NCI-H2029 (cell line): ENCODE measurements at places on chromosomes 2 and 18.
A peak's percentile ranks its signal among the peaks of the same experiment; 100 is the strongest.

GRCh38 chr2:11872948-11873269 is 126.5 kb downstream of the LPIN1 start:
- DNase-seq = no peak

DNA sequence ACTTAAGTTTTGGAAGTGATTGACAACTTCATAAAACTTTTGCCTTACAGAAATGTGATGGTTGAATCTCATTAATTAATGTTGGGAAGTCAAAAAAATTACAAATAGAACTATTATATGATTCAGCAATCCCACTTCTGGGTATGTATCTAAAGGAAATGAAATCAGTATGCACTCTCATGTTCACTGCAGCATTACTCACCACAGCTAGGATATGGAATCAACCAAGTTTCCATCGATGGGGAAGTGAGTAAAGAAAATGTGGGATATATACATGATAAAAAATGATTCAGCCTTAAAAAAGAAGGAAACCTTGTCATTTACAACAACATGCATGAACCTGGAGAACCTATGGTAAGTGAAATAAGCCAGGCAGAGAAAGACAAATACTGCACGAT is 112.4 kb upstream of the WDR75 start:
- DNase-seq = no peak

DNA sequence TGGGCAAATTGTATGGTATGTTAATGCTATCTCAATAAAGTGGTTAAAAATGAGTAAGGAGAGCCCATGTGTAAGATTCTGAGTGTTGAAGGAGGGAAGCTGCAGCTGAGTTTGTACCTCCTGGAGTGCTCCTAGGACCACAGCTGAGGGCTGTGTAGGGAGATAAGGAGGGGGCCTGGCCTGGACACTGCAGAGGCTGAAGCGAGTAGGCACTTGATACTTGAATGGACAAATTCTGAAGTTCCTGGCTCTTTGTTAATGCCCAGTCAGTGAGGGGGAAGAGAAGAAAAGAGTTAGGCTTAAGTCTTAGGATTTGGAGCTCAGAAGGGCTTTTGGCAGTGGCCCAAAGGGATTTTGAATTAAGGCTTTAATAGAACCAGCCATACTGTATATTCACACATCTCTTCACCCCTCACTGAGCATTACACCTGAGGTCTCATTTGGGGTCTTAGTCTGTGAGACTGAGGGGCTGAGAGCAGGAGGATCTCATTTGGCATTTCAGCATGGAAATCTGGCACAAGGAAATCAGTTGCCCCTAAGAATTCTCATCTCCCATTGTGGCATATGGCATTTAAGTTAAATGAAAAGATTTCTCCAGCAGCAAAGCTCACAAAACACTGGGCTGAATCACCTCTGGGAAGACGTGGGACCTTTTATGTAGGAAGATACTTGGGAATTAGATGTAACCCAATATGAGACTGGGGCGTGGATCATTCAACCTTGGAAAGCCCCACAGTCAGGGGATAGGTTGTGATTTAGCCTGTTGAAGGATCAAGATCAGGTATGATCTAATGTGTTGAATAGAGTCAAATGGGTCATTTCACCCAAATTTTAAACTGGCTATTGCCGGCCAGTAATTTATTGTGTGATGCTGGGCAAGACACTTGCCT is 46.8 kb downstream of the LIPG start:
- no peak for DNase-seq

GRCh38 chr2:56933976-56934375 is 750.2 kb downstream of the CCDC85A start:
- no peak for DNase-seq

- DNase-seq = no peak
These were observed 61.8 kb upstream of the DCC start for GRCh38 chr18:52278191-52278590.

DNA sequence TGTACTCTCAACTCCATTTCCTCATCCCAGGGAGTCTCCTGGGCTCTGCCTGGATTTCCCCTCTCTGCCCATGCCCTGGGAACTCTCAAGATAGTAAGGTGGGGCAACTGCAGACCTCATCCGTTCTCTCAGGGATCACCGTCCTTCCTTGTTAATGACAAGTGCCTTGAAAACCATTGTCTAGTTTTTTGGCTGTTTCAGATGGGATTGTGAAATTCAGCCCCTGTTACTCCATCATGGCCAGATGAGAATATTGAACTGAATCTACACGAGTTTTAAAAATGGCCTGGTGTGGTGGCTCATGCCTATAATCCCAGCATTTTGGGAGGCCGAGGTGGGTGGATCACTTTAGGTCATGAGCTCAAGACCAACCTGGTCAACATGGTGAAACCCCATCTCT is 665 bp upstream of the HRH4 start:
- DNase-seq = no peak

GRCh38 chr18:76604108-76604934 is 109.3 kb upstream of the ZNF516 start:
- DNase-seq = no peak

DNA sequence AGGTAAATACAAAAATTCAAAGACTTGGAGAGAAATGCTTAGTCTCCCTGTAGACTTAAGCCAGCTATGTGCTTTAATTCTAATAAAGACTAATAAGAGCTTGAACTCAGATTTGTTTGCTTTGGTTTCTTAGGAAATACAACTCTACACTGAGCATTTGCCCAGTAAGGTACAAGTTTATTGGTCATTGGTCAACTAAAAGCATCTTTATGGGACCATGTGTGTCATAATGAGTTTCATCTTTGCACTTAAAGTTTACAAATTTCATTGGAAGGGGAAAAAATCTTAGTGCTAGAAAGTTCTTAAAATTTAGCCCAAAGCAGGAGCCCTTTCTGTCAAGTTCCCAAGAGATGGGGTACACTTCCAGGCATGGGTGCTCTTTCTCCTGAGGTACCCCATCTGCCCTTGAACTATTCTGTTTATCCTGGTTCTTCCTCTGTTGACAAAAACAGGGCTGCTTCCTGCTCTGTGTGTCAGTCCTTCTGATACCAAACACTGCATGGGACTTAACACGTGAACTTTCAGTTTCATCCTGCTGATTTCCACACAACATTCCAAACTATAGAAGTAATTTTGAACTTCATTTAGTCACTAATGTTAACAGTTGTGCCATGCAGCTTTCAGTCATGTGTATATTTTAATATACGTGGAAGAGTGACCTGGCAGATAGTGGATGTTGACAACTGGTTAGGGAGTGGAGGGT is 200.2 kb downstream of the TPGS2 start:
- no peak for DNase-seq

DNA sequence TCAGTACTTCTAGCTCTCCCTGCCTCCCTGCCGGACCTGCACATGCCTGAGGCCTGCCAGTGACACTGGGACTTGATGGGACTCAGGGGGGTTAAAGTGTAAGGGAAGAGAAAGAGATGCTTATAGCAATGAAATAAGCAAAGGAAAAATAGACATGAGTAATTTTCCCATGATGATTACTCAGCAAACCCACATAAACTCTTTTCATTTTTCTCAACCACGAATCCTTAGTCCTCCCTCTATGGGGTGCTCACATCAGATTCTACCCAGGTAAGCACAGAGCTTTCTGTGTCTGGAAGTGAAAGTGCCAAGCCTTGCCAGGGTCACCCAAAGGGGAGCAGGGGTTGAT is 44.8 kb upstream of the ANKRD62 start:
- no peak for DNase-seq

GRCh38 chr2:239917125-239917956 is 107.8 kb downstream of the NDUFA10 start:
- DNase-seq = no peak

- no peak for DNase-seq
These were observed 457.5 kb downstream of the CNTNAP5 start for GRCh38 chr2:124482551-124482950.

DNA sequence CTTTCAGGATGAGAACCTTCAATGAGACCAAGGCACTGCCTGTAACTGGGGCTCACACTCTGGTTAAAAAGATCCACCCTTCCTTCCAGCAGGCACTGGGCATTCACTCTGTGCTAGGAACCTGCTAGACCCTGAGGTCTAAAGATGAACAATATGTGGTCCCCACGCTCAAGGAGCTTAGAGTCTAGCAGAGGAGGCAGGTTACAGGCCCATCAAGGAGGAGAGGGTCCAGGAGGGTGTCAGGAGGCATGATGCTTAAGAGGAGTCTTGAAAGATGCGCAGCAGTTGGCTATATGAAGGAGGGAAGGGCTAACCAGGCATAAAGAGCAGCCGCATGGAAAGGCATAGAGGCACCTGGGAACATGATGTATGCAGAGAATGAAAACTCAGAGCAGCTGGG is 4.5 kb downstream of the ANKRD53 start:
- no peak for DNase-seq

- no peak for DNase-seq
These were observed 17.9 kb downstream of the CDK15 start for GRCh38 chr2:201824212-201824611.

- no peak for DNase-seq
These were observed 102.4 kb downstream of the TRIB2 start for GRCh38 chr2:12819103-12819475.

DNA sequence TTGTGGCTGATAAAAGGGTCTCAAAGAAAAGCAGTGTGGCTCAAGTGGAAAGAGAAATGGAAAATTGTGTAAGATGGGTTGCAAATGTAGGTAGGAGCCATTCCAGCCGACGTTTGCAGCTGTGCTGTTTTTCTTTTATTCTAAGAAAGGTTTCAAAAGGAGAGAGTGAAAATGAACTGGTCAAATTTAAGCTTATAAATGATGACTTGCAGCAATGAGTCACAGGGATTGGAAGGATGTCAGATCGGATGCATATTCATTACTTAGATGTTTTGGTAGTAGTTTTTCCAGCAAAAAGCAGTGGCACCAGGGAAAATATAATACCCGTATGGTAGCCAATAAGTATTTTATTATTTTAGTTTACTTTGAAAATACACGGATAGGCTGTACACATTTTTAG is 79.1 kb downstream of the LRRTM4 start:
- no peak for DNase-seq

DNA sequence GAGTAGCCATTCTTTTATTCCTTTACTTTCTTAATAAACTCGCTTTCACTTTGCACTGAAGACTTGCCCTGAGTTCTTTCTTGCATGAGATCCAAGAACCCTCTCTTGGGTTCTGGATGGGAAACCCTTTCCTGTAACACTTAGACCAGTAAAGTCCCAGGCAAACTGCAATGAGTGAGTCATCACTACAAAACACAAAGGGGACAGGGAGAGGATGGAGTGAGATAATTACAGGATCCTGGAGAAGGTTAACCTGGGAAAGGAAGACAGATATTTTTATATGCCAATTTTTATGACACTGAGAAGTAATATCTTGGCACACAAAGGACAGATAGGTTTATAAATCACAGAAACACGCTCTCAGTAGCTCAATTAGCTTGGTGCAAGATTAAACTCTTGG is 48.7 kb downstream of the EHD3 start:
- DNase-seq = no peak

- peak; percentile 16 for DNase-seq
These were observed 115.9 kb downstream of the AGAP1 start for GRCh38 chr2:235609746-235610145.

GRCh38 chr2:110852541-110853263 is 120.3 kb downstream of the ACOXL start:
- no peak for DNase-seq

GRCh38 chr2:72892506-72893173 is 5.4 kb downstream of the SPR start:
- peak; percentile 31 for DNase-seq

DNA sequence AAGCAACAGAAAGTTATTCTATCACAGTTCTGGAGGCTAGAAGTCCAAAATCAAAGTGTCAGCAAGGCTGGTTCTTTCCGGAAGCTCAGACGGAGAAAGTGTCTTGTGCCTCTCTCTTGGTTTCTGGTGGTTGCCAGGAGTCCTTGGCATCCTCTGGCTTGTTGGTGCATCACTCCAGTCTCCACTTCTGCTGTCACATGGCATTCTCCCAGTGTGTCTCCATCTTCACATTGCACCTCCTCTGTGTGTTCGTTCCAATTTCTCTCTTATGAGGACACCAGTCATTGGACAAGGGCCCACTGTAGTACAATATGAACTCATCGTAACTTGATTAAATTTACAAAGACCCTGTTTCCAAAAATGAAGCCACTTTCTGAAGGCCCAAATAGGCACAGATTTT is 175.4 kb upstream of the ATP5MC3 start:
- no peak for DNase-seq

GRCh38 chr2:133561045-133561852 is 7.0 kb downstream of the NCKAP5 start:
- peak; percentile 45 for DNase-seq

GRCh38 chr2:241639385-241639784 is 1.9 kb downstream of the ATG4B start:
- DNase-seq = no peak

- no peak for DNase-seq
These were observed 274.7 kb upstream of the SIX2 start for GRCh38 chr2:45283764-45284620.

DNA sequence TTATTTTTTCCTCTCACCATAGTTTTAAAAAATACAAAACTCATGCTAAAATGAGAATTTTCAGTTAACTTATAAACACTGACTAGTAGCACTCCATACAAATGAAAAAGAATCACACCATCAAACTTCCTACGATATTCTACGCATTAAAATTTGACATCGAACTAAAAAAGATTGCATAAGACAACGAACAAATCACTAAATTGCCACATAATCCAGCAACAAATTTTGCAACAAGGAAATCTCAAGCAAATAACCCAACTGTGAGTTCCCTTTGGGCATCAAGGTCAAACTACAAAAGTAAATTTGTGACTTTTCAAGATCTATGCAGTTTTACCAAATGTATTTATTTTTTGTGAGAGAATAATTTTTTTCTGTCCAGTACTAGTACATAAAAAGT is 1.5 kb downstream of the MAP3K2 start:
- no peak for DNase-seq

GRCh38 chr2:220876080-220876824 is 695.9 kb downstream of the EPHA4 start:
- DNase-seq = no peak

GRCh38 chr18:77870894-77871293 is 621.2 kb downstream of the GALR1 start:
- DNase-seq = no peak

- DNase-seq = no peak
These were observed 272.6 kb upstream of the UBE2E3 start for GRCh38 chr2:180707884-180708205.

- DNase-seq = no peak
These were observed 78.6 kb downstream of the VAPA start for GRCh38 chr18:9992300-9992972.
